ENCODE measurements at places on chromosomes 3 and 15.
A peak's percentile ranks its signal among the peaks of the same experiment; 100 is the strongest.

GRCh38 chr3:188000361-188000861, 153.5 kb upstream of the LPP start:
- no peak for DNase-seq

DNA sequence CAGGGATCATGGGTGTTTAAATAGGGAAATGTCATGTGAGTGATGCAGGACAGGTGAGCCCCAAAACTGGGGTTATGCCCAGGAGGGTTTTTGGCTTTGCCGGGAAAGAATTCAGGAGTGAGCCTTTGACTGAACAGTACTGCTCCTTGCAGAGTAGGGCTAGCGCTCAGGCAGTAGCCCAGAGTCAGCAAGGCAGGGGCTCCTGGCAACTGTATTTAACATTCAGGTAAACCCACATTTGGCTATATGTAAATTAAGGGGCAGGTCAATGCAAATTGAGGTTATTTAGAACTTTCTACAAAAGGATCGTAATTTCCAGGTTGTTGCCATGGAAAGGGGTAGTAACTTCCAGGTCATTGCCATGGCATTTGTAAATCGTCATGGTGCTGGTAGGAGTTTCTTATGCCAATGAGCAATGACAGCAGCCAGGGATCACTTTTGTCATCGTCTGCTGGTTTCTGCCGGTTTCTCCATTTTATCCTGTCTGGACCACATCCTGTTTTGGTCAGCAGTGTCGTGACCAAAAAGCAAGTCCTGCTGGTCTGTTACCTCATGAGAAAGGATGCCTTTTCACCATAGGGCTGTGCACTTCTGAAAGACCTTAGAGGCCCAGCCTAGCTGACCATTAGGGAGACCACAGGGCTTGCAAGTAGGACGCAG, 24.3 kb downstream of the MTHFS start:
- DNase-seq = no peak

GRCh38 chr3:52615166-52615565, 70.5 kb downstream of the PBRM1 start:
- no peak for DNase-seq

DNA sequence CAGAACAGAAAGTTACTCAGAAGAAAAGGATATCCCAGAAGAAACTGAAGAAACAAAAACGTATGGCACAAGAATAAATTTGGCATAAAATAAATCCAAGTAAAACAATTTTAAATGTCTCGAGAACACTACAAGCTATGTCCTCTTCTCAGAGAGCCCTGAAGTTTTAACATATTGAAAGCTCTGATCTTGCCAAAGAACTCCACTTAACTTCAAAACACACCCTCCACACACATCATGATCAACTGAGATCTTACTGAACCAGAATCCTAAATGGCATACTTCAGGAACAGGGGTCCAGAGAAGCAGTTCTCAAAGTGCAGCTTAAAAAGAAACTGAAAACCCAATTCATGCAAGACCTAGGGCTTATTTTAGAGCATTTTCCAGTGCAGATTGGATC, 194.3 kb downstream of the MAGI1 start:
- DNase-seq = no peak

GRCh38 chr15:80500021-80500420, 95.8 kb downstream of the ARNT2 start:
- DNase-seq = no peak

- DNase-seq = no peak
Observed at GRCh38 chr3:69161587-69162307, 39.4 kb upstream of the LMOD3 start.

DNA sequence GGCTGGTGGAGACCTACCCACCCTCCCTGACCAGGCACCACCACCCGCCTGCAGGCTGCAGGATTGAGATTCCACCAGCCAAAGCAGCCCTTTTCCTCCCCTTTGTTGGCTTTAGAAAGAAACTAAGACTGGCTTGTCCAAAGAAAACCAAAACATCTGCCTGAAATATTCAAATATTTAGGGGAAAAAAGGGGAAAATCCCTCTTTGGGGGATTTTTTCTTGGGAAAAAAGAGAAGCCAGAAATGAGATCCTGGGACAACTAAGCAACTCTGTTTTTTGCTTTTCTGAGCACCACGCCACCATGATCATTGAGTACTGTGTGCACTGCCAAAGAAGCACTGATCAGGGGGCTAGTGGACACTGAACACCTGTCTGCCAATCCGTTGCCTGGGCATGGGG, 2.6 kb downstream of the DCLK3 start:
- DNase-seq = no peak

- DNase-seq = no peak
Observed at GRCh38 chr3:130644628-130645253, 101.9 kb downstream of the PIK3R4 start.

DNA sequence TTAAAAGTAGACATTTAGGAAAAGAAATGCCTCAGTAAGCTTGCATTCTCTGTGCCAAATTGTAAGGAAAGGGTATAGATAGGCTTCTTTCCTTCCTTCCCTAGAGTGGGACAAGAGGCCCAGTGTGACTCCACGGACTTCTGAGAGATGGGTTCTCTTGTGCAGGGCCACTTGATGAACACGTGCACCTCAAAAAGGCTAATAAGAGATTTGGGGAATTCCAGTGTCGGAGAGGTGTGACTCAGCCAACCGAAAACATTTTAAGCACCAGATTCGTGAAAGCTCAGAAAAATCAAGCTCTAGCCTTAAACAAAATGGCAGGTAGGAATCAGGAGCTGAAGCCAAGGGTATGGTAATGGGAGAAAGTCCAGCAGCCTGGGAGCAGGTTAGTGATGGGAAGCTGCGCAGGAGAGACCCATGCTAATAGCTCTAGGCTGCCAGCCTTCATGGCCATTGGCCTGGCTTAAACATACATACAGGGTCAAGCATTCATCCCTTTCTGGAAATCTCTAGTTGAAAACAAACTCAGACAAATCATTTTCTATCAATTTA, 56.2 kb downstream of the SV2B start:
- DNase-seq = no peak

DNA sequence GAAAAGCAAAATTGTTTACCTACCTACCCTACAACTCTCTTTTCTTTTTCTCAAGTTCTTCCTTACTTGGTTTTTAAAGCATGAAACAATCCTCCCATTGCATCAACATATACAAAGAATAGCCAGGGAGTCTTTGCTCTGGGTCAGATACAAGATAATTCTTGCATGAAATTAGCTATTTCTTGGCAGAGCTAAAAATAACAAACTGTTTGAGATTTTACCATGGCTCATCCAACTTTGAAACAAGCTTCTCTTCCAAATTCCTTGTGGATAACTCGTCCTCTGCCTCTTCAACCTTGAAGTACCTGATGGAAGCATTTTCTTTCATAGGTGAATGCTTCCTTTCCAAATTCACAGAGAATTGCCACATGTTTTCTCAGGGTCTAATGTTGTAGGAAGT, 9.2 kb upstream of the CBLB start:
- DNase-seq = no peak

- no peak for DNase-seq
Observed at GRCh38 chr15:71730277-71731144, 79.8 kb upstream of the NR2E3 start.

GRCh38 chr15:42736793-42737528, at the start of gene CDAN1:
CDAN1 (minus strand) TSS chr15:42737128; CDS start chr15:42737102, 26 bp downstream.
- peak; percentile 45 for DNase-seq

- no peak for DNase-seq
Observed at GRCh38 chr3:124985349-124985748, 50.8 kb upstream of the MUC13 start.

- DNase-seq = no peak
Observed at GRCh38 chr3:160105907-160106584, 117.4 kb downstream of the IL12A start.

DNA sequence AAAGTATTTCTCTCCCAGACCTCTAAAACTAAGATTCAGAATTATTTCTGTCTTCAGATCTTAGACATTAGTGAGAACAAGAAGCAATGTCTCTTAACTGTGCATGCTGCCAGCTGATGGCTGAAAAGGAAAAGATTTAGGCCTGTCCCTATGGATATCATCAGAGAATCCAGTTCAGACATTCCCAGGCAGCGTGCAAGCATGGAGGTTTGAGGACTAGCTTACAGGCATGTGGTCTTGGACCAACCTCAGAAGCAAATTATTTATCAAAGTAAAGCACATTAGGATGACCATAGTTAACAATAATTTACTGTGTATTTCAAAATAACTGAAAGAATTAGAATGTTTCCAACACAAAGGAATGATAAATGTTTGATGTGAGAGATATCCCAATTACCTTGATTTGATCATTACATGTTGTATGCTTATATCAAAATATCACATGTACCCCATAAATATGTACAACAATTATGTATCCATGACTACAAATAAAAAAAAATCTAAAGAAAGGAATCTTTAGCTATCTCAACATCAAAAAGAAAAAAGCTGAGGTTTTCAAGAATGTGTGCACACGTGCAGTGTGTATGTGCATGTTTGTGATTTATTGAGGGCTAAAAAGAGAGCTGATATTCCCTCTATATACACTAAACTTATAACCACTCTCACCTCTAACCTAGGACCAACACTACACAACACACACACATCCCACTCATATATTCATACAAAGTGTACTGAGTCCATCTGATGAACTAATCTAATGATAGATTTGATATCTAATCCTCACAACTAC, 108.9 kb upstream of the THBS1 start:
- DNase-seq = no peak

GRCh38 chr3:65234499-65234898, 546.7 kb upstream of the ADAMTS9 start:
- no peak for DNase-seq

GRCh38 chr3:8436661-8437287, 64.8 kb upstream of the LMCD1 start:
- no peak for DNase-seq

DNA sequence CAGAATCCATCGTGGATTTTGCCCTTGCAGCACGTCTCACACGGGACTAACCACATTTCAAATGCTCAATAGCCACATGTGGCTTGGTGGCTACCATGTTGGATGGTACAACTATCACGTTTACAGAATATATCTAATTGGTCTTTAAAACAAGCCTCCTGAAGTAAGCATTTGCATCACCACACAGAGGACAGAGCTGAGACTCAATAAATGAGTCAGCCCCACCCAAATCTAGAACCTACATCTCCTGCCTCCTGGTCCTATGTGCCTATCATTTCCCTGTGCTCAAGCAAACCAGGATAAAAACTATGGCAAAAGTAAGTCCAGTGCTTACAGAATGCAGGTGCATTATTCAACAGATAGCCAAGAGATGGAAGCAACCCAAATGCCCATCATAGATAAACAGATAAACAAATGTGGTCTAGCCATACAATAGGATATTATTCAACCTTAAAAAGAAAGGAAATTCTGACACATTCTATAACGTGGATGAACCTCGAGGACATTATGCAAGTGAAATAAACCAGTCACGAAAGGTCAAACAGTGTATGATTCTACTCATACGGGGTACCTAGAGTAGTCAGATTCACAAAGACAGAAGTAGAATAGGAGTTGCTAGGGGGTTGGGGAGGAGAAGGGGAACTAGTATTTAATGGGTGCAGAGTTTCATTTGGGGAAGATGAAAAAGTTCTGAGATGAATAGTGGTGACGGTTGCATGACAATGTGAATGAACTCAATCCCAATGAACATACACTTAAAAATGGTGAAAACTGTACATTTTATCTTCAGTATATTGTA, 43.9 kb downstream of the SRGAP3 start:
- DNase-seq = no peak

DNA sequence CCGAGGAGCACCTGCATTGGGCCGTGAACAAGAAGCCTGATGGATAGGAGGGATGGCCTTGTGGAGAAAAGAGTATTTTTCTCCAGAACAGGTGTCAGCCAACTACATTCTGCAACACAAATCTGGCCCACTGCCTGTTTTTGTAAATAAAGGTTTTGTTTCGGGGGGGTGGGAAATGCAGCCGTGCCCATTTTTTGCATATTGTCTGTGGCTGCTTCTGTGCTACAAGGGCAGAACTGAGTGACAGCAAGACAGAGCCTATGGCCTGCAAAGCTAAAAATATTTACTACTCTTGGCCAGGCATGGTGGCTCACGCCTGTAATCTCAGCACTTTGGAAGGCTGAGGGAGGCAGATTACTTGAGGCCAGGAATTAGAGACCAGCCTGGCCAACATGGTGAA, 95.9 kb upstream of the AKAP13 start:
- DNase-seq = no peak

DNA sequence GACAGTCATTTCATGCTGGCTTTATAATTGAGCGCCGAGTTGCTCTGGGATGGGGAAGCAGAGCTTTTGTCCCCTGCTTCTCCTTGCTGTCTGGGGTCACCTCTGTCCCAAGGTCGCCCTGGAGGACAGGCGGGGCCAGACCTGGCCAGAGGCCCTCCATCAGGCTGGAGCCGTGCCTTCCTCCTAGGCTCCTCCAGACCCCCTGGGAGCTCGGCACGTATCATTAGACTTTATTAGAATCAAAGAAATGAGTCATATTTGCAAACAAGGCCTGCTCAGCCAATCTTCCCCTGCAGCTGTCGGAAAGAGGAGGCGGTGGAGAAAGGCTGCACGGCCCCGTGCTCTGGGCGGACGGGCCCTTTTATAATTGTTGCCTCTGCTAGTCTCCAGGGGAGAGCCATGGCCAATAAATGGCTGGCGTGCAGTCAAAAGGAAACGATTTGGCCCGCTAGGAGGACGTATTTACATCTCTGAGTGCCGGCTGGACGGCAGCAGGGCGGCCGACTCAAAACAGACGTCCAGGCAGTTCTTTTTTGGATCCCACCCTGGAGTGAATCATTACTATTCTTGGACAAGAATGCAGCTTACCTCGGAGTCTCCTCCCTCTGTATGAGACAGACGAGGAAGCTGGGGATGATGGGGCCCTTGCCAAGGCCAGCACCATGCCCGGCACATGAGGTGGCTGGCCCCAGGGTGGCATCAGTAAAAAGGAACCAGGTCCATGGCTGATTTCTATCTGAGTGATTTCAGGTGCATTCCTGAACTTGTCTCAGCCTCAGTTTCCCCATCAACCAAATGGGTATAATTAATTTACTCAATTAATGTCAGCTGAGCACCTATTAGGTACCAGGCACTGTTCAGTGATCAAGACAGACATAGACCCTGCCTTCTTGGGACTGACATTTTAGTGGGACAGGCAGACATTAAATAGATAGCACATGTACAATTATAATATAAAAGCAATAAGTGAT, 50.6 kb downstream of the SLC6A6 start:
- no peak for DNase-seq

DNA sequence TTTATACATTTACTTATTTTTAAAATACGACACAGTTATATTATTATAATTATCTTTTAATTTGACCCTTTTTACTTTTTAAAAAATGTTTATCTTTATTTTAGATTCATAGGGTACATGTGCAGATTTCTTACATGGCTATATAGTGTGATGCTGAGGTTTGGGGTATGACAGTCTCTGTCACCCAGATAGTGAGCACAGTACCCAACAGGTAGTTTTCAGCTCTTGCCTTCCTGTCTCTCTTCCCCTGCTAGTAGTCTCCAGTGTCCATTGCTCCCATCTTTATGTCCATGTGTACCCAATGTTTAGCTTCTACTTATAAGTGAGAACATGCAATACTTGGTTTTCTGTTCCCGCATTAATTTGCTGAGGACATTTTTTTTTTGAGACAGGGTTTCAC, 21.8 kb upstream of the KCNMB2 start:
- no peak for DNase-seq
